ENCODE measurements at places on chromosomes 12 and 14. TPM values are rescaled to one million over a fixed set of nuclear protein-coding genes. Genes with fewer than 3 reads are reported as not detected.

Gene LRRC10
- not detected for polyA plus RNA-seq

Gene ADAM20
- 0.28 TPM for polyA plus RNA-seq

Gene C12orf50
- not detected for polyA plus RNA-seq

Gene DIABLO
- 17.9 TPM for polyA plus RNA-seq
